ENCODE measurements at places on chromosomes 4 and X.

DNA sequence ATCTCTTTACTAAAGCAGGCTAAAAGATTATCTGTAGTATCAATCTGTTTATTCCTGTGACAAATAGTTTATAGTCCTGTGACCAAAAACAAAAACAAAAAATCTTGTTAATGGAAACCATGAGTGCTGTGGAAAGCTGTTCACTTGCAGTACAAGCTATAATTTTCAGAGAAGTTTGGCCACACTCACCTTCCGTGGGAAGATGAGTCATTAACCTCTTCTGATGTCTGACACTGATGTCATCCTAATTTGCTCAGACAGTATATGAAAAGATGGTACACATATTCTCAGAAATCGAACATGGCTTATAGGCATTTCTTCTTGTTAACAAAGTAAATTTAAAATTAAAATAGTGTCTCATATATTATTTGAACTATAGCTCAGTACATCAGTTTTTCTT is 19.9 kb upstream of the ENPP6 start:
- DNase-seq = no peak

GRCh38 chrX:50905334-50905733 is 5.2 kb upstream of the BMP15 start:
- DNase-seq = no peak

- DNase-seq = no peak
Measured at GRCh38 chrX:153953342-153953830, 8.9 kb upstream of the RENBP start.

GRCh38 chr4:2767705-2768074 is 11.6 kb upstream of the TNIP2 start:
- no peak for DNase-seq

DNA sequence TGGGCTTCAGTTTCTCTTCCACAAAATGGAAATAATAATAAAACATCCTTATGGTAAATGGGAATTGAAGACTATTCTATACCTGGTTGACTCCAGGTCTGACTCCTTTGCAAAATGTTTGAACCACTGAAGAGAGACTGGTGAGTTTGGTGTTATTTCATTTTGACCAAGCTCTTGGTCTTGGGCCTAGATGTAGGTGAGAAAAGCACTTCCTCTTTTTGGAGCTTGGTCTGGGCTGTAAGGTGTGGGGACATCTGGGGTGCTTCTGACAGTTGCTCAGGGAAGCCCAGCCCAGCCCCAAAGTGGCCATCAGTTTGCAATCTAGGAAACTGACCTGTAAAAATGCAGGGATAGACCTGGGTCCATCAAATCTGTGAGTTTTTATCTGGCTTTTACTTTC is 26.8 kb upstream of the SOD3 start:
- no peak for DNase-seq
